ENCODE measurements at places on chromosomes 12 and 14. TPM values are rescaled to one million over a fixed set of nuclear protein-coding genes. Genes with fewer than 3 reads are reported as not detected.

- peak overlapping the region; percentile 98 for H3K27ac ChIP-seq
- peaks cover 34% of the 10 kb centered on the region for H3K4me1 ChIP-seq
- H3K27me3 ChIP-seq, result no peaks in the 10 kb centered on the region
- DNase-seq, result peak; percentile 48
These were observed 479 bp downstream of the KDM5A start for GRCh38 chr12:388541-389141.

Gene FGF6
- not detected for total RNA-seq

- H3K27me3 ChIP-seq, result no peaks in the 10 kb centered on the region
- DNase-seq, result no peak
- H3K36me3 ChIP-seq, result peaks cover 11% of the 10 kb centered on the region
- H3K4me3 ChIP-seq, result peak overlapping the region; percentile 93
- peak overlapping the region; percentile 95 for H3K27ac ChIP-seq
- peaks cover 42% of the 10 kb centered on the region for H3K4me1 ChIP-seq
These were observed 366 bp downstream of the LPCAT3 start for GRCh38 chr12:7017870-7018349.

GRCh38 chr12:43180242-43180641 is 371.8 kb downstream of the ADAMTS20 start:
- H3K4me1 ChIP-seq, result no peaks in the 10 kb centered on the region
- no peaks in the 10 kb centered on the region for H3K27me3 ChIP-seq
- DNase-seq, result no peak
- H3K36me3 ChIP-seq, result no peaks in the 10 kb centered on the region
- no peak overlapping the region for H3K4me3 ChIP-seq
- no peak overlapping the region for H3K27ac ChIP-seq

- H3K4me3 ChIP-seq, result no peak overlapping the region
- no peak overlapping the region for H3K27ac ChIP-seq
- H3K27me3 ChIP-seq, result no peaks in the 10 kb centered on the region
These were observed 326.2 kb upstream of the RGS6 start for GRCh38 chr14:71606064-71606463.

Gene OTOGL
- 0.21 TPM for total RNA-seq

GRCh38 chr12:83472350-83472749 is 785.6 kb downstream of the TMTC2 start:
- no peaks in the 10 kb centered on the region for H3K36me3 ChIP-seq
- no peaks in the 10 kb centered on the region for H3K4me1 ChIP-seq
- H3K27ac ChIP-seq, result no peak overlapping the region
- H3K4me3 ChIP-seq, result no peak overlapping the region

DNA sequence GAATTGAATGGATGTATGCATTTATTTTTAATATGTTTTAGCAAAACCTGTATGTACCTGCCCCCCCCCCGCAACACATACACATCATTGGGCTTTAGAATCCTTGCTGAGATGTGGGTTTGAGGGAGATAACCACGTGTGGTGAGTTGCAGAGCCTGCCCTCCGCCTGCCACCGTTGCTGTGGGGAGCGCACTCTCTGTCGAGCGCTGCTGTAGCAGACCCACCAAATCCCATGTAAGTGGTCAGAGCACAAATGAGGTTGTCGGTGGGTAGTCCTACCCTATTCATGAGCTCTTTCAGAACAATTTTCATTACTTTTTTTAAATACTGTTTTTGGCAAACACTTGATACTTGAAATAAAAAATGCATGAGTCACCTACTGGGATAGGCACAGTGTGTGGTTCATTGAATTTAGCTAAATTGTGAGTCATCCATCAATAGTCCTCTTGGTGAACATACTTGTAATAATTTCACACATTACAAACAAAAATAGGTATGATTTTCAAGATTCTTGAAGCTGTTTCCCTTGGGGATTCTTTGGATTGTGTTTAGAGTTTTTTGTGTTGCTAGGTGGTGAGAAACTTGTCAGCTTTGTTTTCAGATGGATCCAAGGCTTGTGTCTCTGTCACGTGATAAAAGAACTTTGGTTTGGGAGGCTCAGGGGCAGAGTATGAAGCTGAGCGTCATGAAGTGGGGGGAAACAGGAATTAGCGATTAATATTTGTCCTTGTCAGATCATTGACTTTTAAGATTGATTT is 107.6 kb downstream of the PTCSC3 start:
- H3K27me3 ChIP-seq, result peaks cover 24% of the 10 kb centered on the region
- DNase-seq, result no peak
- H3K4me1 ChIP-seq, result no peaks in the 10 kb centered on the region
- no peak overlapping the region for H3K4me3 ChIP-seq

- no peak overlapping the region for H3K4me3 ChIP-seq
- H3K4me1 ChIP-seq, result peaks cover 57% of the 10 kb centered on the region
- H3K36me3 ChIP-seq, result peaks cover 4% of the 10 kb centered on the region
- H3K27ac ChIP-seq, result peak overlapping the region; percentile 80
- no peak for DNase-seq
- H3K27me3 ChIP-seq, result no peaks in the 10 kb centered on the region
These were observed 55.7 kb downstream of the NINJ2 start for GRCh38 chr12:607541-608001.

Gene LRP1-AS
- not detected for total RNA-seq

Gene SYT10
- not detected for total RNA-seq

DNA sequence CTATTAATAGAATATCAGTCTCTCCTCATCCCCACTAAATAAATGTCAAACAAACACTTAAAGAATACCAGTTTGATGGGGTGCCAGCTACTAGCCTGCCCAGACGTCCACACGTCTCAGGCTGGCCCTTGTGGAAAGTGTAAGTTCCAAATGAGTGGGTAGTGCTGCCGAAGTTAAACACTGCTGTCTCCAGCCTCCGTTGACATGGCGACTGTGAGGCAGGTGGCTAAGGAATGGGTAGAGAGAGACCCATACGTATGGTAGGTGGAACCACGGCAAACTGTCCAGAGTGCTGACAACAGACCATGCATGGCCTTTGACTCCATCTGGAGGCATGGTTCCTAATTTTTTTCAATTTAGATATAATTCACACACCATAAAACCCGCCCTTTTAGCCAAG is 37.9 kb downstream of the PITPNM2 start:
- H3K4me3 ChIP-seq, result no peak overlapping the region
- H3K27me3 ChIP-seq, result no peaks in the 10 kb centered on the region

DNA sequence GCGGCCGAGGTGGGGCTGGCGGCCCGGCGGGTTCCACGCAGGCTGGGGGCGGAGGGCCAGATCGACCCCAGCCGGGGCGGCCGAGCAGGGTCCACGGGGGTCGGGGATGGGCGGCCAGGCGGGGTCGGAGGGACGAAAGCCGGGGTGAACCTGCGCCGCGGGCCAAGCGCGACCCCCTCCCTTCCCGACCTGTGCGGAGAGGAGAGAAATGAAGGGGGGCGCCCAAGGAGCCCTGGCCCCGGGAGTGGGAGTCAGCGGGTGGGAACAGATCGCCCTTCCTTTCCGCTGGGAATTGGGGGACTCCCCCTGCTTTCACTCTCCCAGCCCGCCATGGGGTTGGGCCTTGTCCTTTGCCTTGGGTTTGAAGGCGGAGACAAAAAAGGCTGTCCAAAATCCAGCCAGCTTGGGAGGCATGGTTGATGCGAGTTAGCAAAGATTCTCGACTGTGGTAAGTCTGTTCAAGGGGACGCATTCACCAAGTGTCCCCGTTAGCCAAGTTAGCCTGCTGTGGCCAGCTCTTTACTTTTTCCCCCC is 559 bp upstream of the CKAP4 start:
- H3K4me3 ChIP-seq, result peak overlapping the region; percentile 66
- H3K27ac ChIP-seq, result no peak overlapping the region
- H3K4me1 ChIP-seq, result no peaks in the 10 kb centered on the region

- no peak for DNase-seq
- no peaks in the 10 kb centered on the region for H3K27me3 ChIP-seq
- no peak overlapping the region for H3K27ac ChIP-seq
These were observed 330.1 kb downstream of the NELL2 start for GRCh38 chr12:44546060-44546459.

DNA sequence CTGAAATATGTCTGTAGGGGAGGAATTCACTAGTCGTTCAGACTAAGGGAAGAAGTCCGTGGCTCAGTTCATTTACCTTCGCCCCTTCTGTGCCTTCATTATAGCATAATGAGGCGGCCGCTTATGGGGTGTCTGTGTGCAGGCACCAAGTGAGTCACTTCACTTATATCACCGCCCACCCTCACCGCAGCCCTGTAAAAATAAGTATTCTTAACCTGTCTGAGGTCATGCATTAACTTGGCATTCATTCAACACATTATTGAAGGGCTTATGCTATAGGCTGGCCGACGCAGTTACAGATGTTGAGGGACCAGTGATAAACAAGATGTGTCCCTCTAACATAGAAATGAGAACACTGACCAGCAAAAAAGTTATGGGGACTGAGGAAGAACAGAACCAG is 47.7 kb upstream of the PTCSC3 start:
- H3K27me3 ChIP-seq, result peaks cover 9% of the 10 kb centered on the region
- no peak overlapping the region for H3K4me3 ChIP-seq
- no peak overlapping the region for H3K27ac ChIP-seq
- no peak for DNase-seq
- no peaks in the 10 kb centered on the region for H3K36me3 ChIP-seq
- no peaks in the 10 kb centered on the region for H3K4me1 ChIP-seq

GRCh38 chr14:53646925-53647324 is 309.7 kb downstream of the BMP4 start:
- H3K36me3 ChIP-seq, result no peaks in the 10 kb centered on the region
- peaks cover 1% of the 10 kb centered on the region for H3K27me3 ChIP-seq
- no peaks in the 10 kb centered on the region for H3K4me1 ChIP-seq
- H3K4me3 ChIP-seq, result no peak overlapping the region
- no peak overlapping the region for H3K27ac ChIP-seq

- peaks cover 11% of the 10 kb centered on the region for H3K4me1 ChIP-seq
- H3K27me3 ChIP-seq, result peaks cover 23% of the 10 kb centered on the region
- H3K4me3 ChIP-seq, result no peak overlapping the region
- H3K27ac ChIP-seq, result no peak overlapping the region
- peak; percentile 62 for DNase-seq
- no peaks in the 10 kb centered on the region for H3K36me3 ChIP-seq
These were observed 17.6 kb upstream of the RNASE3 start for GRCh38 chr14:20873370-20874177.

Gene LRFN5
- total RNA-seq, result not detected

DNA sequence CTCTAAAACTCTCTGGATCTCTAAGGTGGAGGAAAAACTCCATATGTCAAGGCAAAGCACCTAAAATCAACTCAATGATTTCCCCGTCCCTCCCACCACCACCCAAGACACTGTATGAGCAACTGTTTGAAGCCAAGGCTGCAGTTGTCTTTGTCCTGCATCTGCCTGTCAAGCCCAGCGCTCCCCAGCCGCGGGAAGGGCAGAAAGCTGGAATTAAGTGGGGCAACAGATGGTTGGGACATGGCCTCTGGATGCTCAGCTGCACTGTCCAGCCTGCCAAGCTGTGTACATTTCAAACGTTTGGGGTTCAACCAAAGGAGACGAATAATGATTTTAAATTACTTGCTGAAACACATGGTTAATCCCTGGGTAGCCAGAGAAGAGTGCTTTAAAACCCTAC is 42.2 kb upstream of the PTGR2 start:
- H3K4me1 ChIP-seq, result peaks cover 9% of the 10 kb centered on the region
- no peaks in the 10 kb centered on the region for H3K27me3 ChIP-seq
- DNase-seq, result no peak
- no peak overlapping the region for H3K4me3 ChIP-seq
- no peaks in the 10 kb centered on the region for H3K36me3 ChIP-seq

Gene LBHD2
- not detected for total RNA-seq

DNA sequence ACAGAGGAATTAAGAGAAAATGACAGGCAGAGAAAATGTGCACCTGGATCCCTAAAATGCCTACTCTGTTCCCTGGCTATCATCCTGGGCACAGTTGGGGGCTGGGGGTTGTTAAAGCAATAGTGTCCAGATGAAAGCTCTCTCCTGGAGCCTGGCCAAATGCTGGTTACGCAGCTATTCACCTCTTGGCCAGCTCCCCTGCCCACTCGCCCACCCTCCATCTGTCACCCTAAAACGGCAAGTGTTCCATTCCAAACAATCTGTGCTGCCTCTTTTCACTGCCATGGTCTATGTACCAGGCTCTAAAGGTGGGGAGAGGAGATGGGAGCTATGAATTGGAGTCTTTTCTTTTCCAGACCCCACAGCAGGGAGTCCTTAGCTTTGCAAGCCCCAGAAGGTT is 24.7 kb upstream of the NPFF start:
- no peaks in the 10 kb centered on the region for H3K27me3 ChIP-seq
- no peak overlapping the region for H3K4me3 ChIP-seq
- H3K4me1 ChIP-seq, result no peaks in the 10 kb centered on the region
- no peak overlapping the region for H3K27ac ChIP-seq
- peaks cover 29% of the 10 kb centered on the region for H3K36me3 ChIP-seq

Gene AP1G2
- 137 TPM for total RNA-seq

DNA sequence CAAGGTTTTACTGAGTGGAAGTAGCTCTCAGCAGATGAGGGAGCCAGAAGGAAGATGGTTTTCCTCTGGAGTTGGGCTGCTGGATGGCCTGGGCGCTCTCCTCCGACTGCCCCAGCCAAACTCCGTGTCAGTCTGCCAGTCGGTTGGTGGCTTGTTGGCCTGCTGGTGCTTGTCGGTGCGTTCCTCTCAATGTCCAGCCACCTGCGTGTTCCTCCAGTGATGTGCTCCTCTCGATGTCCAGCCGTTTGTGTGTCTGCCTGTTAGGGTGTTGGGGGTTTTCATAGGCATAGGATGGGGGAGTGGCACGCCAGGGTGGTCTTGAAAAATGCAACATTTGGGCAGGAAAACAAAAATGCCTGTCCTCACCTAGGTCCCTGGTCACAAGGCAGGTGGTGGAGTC is 37.0 kb upstream of the LDHB start:
- H3K4me3 ChIP-seq, result no peak overlapping the region
- H3K36me3 ChIP-seq, result no peaks in the 10 kb centered on the region
- H3K27me3 ChIP-seq, result peaks cover 5% of the 10 kb centered on the region

DNA sequence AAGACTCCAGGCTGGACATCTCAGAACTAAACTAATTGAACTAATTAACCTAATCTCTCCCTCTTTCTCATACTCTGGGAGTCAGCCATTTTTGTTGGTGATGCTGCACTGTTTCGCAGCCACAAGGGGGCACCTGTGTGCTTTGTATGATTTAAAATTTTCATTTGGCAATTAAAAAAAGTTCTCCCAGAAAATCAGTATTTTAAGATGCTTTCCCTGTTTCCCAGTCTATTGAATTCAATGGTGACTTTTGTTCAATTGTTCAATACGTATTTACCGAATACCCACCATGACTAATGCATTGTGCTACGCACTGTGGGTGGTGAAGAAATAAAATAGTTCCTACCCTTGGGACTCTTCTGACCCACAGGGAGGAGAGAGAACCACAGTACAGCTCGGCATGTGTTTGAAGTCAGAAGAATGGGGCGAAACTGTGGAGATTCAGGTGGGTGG is 63.7 kb downstream of the ZNF664 start:
- H3K4me3 ChIP-seq, result no peak overlapping the region
- no peak for DNase-seq
- no peaks in the 10 kb centered on the region for H3K36me3 ChIP-seq
- H3K4me1 ChIP-seq, result no peaks in the 10 kb centered on the region
- no peak overlapping the region for H3K27ac ChIP-seq

Gene IQSEC3
- 0.24 TPM for total RNA-seq

Gene KRT86
- 0.93 TPM for total RNA-seq

GRCh38 chr14:24349742-24350141 is 10.0 kb upstream of the RIPK3 start:
- H3K36me3 ChIP-seq, result peaks cover 2% of the 10 kb centered on the region
- no peaks in the 10 kb centered on the region for H3K4me1 ChIP-seq
- H3K4me3 ChIP-seq, result no peak overlapping the region
